CD4-positive, alpha-beta memory T cell (primary cell): ENCODE measurements at places on chromosomes 12 and 14. TPM values are rescaled to one million over a fixed set of nuclear protein-coding genes. Genes with fewer than 3 reads are reported as not detected.

- peak overlapping the region; percentile 34 for H3K27ac ChIP-seq
- H3K36me3 ChIP-seq, result no peaks in the 10 kb centered on the region
- no peak overlapping the region for H3K4me3 ChIP-seq
- no peaks in the 10 kb centered on the region for H3K27me3 ChIP-seq
These were observed 69.4 kb downstream of the IRF2BPL start for GRCh38 chr14:76958980-76959710.

Gene TMEM119
- 0.30 TPM for total RNA-seq

Gene DPY19L2
- total RNA-seq, result 0.97 TPM

- no peaks in the 10 kb centered on the region for H3K36me3 ChIP-seq
- no peaks in the 10 kb centered on the region for H3K27me3 ChIP-seq
- H3K4me1 ChIP-seq, result no peaks in the 10 kb centered on the region
- no peak overlapping the region for H3K27ac ChIP-seq
These were observed 469.5 kb downstream of the VRK1 start for GRCh38 chr14:97266653-97267052.

- H3K4me3 ChIP-seq, result no peak overlapping the region
- no peak overlapping the region for H3K27ac ChIP-seq
- no peaks in the 10 kb centered on the region for H3K4me1 ChIP-seq
- H3K36me3 ChIP-seq, result no peaks in the 10 kb centered on the region
- no peaks in the 10 kb centered on the region for H3K27me3 ChIP-seq
These were observed 55.6 kb downstream of the RASSF8 start for GRCh38 chr12:26014085-26014484.

Gene PELI2
- 16.4 TPM for total RNA-seq

DNA sequence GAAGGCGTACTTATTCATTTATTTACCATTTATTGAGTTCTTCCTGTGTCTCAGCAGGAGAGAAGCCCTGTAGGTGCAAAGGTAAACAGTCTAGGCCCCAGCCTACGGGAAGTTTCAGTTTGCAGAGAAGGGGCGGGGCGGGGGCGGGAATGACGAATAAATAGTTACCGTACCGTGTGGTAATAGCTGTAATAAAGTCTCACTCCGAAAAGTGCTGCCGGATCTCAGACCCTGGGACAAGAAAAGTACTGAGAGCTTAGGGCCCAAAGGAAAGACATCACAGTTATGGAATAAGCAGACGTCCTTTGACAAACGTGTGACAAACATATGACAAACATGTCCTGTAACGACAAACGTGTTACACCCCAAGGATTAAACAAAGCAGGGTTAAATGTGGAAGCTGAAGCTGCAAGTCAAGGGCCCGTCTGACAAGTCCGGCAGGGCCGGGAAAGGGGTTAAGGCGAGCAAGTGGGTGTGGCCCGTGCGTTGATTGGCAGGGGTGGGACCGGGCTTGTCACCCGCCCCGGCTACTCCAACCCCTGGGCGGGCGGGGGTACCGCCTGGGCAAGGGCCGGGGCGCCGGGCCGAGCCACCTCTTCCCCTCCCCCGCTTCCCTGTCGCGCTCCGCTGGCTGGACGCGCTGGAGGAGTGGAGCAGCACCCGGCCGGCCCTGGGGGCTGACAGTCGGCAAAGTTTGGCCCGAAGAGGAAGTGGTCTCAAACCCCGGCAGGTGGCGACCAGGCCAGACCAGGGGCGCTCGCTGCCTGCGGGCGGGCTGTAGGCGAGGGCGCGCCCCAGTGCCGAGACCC, at the start of gene LRP10:
Gene LRP10 (plus strand): TSS at position 517 of the 809 bp plus-strand sequence. CDS start 564 bp downstream, outside the sequence.
- peaks cover 48% of the 10 kb centered on the region for H3K4me1 ChIP-seq
- H3K36me3 ChIP-seq, result peaks cover 27% of the 10 kb centered on the region
- H3K27me3 ChIP-seq, result no peaks in the 10 kb centered on the region
